Mesothelial cell of epicardium (in vitro differentiated cells): ENCODE measurements at places on chromosomes 16 and 17. TPM values are rescaled to one million over a fixed set of nuclear protein-coding genes. Genes with fewer than 3 reads are reported as not detected.

The CAMKK1 gene
- 3.8 to 4.3 TPM (median 4.3 TPM) in 3 replicates for total RNA-seq

The ACADVL gene
- total RNA-seq = 385 to 424 TPM (median 410 TPM) in 3 replicates

The CEP295NL gene
- total RNA-seq = 3.2 to 4.2 TPM (median 3.8 TPM) in 3 replicates

GRCh38 chr16:700684-701584 is 4.7 kb downstream of the FBXL16 start:
- H3K27ac ChIP-seq = no peak overlapping the region
- peaks cover 85% of the 10 kb centered on the region for H3K27me3 ChIP-seq
- peak; percentile 87 for DNase-seq
- H3K36me3 ChIP-seq = no peaks in the 10 kb centered on the region

DNA sequence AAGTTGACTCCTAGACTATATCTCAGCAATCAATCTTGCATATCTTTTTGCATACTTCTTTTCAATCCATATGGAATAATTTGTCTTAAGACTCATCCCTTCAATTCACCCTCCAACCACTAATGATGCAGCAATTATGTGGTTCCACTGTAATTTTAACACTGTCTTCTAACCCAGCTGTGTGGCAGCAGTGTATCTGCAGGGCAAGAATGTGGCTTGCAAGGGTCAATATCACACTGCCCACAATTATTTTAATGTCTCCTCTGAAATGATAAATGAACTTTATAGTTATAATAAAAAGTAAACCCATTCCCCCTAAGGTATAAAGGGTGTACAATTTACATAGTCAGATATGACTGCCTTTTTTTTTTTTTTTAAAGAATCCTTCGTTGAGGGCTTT is 48.6 kb downstream of the FTO start:
- H3K4me1 ChIP-seq = peaks cover 37% of the 10 kb centered on the region
- peaks cover 10% of the 10 kb centered on the region for H3K36me3 ChIP-seq
- no peak overlapping the region for H3K27ac ChIP-seq
- no peaks in the 10 kb centered on the region for H3K27me3 ChIP-seq
- no peak for DNase-seq
